SJSA1 (cell line): ENCODE measurements at places on chromosomes 5 and 9. TPM values are rescaled to one million over a fixed set of nuclear protein-coding genes. Genes with fewer than 3 reads are reported as not detected.
A peak's percentile ranks its signal among the peaks of the same experiment; 100 is the strongest.

DNA sequence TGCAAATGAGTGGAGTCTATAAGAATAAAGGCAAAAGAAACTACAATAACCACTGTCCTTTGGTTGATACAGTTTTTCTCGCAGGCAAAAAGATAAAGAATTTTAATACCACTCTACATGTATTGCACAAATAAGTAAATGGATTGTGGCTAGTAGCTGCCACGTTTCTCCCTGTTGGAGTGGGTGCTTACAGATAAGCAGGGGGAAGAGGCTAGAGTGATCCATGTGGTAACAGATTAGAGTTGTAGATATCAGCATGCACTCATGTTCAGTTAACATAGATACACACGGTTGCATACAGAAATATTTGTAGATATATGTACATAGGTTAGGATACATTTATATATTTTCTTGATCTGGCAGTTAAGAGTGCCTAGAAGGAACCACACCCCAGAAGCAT is 179.5 kb downstream of the ARHGEF28 start:
- no peak for DNase-seq

GRCh38 chr9:129081388-129081904 is 535 bp downstream of the DOLPP1 start:
- no peak for DNase-seq

GRCh38 chr5:55220433-55221185 is 6.5 kb downstream of the MCIDAS start:
- no peak for DNase-seq

- no peak for DNase-seq
Measured at GRCh38 chr9:27037499-27037898, 32.0 kb upstream of the LRRC19 start.

- DNase-seq = no peak
Measured at GRCh38 chr9:137267933-137268355, 9.6 kb upstream of the TOR4A start.

- no peak for DNase-seq
Measured at GRCh38 chr9:89606624-89607311, 2.0 kb downstream of the GADD45G start.

- no peak for DNase-seq
Measured at GRCh38 chr5:175335691-175336090, 108.3 kb downstream of the DRD1 start.

- DNase-seq = peak; percentile 61
Measured at GRCh38 chr5:123156577-123157296, 67.7 kb downstream of the PRDM6 start.

DNA sequence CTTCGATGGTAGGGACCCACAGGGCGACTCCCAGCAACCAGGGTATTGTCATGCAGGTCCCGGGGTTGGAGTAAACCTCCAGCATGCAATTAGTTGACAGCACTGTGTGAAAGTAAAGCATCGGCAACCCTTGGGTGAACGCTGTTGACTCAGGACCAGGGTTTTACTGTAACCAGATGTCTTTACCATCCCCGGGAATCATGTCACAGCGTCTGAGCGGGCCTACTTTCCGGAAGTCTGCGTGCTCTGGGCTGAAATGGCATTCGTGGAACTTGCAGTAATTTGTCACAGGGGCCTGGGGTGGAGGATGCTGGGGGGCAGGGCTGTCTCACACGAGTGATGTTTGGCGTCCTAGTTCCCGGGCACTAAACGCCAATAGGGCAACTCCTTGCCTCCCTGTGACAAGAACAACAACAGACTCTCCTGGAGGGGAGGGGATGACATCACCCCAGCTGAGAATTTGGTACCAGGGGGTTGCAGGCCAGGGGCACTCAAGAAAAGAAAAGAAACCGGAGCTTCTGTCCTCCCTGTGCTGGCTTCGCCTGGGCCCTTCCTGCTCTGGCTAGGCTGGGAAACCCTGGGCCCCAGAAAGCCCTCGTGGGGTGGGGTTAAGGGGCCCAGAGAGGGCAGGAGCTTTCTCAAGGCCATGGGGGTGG is 10.1 kb upstream of the UBAC1 start:
- no peak for DNase-seq

GRCh38 chr5:39314591-39314990 is 49.7 kb downstream of the C9 start:
- DNase-seq = no peak

DNA sequence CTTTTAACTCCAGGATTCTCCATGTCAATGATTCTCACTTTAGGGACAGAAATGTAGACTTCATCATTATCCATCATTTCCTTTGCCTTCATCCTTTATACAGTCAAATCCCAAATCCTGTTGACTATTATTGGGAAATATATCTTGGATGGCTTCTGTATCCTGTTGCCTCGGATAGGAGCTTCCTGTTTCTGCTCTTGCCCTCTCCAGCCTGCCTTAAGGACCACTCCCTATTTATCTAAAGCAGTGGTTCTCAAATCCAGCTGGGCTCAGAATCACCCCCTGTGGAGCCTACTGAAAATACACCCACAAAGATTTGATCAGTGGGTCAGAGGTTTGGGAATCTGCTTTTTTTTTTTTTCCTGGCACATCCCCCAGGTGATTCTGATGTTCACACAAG is 8.5 kb downstream of the AFAP1L1 start:
- DNase-seq = no peak

DNA sequence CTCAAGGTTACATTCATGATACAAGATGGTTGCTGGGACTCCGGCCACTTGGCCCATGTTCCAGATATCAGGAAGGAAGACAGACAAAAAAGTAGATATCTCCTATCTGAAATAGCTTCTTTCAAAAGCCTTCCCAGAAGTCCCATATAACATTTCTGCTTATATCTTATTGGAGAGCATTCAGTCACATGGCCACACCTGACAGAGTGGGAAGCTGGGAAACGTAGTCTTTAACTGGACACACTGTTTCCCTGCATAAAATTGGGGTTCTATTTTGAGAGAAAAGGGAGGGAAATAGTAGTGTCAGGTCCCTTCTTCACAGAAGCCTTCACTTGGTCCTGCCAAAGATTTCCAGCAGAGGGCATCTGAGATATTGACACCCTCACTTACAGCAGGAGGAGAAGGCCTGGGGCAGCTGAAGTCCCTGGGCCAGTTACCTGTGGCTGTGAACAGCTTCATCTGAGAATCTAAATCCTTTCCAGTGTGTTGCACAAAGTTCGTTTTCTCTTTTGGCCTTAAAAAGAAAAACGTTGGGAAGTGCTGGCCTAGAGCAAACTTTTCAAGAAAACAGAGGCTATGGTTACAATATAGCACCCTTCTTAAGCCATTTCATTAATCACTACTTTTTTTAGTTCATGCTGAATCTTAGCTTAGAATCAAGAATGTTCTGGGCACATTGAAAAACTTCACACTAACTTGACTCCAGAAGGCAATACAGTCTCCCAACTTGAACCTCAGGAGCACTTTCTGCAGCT is 33.5 kb downstream of the SPEF2 start:
- DNase-seq = peak; percentile 8

DNA sequence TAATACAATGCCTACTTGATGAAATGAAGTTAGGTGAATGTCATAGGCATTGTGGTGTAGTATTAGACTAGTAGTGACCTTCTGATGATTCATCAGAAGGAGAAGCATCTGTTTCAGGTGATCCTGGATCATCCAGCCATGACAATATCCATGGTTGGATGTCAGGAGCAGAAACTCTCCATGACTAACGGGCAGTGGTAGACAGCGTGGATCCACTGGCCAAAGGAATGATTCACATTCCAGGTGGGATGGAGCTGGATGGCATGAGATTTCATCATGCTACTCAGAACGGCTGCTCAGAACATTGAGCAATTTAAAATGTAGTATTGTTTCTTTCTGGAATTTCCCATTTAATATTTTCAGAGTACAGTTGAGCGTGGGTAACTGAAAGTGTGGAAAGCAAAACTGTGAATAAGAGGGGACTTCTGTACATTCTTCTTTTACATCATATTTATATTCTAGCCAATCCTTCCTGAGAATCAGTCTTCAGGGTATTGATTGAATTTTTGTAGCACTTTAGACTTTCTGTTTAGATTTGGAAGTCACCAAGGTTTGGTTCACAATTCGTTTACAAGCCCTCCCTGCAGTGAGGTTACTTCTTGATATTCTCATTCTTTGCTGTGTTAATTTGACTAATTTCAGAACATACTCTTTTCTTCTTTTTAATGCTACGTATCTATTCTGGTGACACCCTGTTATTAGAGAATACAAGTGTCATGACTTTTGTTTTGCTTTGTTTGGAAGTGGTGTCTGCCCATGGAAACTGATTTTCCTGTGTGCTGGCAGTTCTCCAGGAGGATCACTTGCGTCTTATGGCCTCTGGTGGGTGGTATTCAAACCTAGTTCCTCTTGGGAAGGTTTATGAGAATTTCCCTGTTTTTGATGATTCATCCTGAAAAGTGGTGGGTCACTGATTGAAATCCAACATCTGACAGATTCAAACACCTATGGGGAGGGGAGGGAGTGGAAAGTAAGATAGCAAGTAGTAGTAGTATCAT is 12.2 kb upstream of the CLINT1 start:
- peak; percentile 75 for DNase-seq

Gene C9orf40
- 5.6 and 5.7 TPM in 2 replicates for total RNA-seq

Gene IFNB1
- total RNA-seq = not detected in 2 replicates

Gene SLC34A3
- total RNA-seq = not detected in 2 replicates
